Mammary epithelial cell (primary cell): ENCODE measurements at places on chromosomes 3 and 15. TPM values are rescaled to one million over a fixed set of nuclear protein-coding genes. Genes with fewer than 3 reads are reported as not detected.

DNA sequence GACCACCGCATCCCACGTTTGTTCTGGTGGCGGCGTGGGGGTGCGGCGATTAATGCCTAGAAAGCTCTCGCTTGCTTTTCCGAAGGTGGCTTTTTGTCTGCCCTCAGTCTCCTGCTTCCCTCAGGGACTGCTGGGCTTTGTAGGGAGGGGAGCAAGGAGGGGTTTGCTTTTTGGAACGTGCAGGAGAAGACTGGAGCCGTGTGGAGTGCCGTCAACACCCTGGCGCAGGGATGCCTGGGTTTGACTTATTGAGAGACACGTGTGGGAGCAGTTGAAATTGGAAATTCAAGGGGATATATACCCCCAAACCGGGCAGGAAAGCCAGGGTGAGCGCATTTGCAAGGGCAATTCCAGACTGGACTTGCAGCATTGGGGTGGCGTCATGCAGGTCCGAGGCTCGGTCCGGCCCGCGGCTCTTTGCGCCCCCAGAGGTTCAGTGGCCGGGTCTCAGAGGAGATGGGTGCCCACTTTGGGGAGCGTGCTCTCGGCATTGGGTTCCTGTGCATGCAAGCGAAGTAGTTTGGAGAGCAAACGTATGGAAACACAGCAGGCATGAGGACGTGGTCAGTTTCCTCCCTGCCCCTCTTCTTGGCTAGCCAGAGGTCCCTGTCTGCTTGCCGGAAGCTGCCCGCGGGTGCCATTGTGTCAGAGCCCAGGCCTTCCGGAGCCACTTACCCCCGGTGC is 2.1 kb downstream of the EPHB1 start:
- no peak for DNase-seq

- DNase-seq: no peak
Observed at GRCh38 chr3:192899540-192899982, 18.1 kb downstream of the MB21D2 start.

- DNase-seq: no peak
Observed at GRCh38 chr3:151891721-151892120, 18.3 kb downstream of the SUCNR1 start.

DNA sequence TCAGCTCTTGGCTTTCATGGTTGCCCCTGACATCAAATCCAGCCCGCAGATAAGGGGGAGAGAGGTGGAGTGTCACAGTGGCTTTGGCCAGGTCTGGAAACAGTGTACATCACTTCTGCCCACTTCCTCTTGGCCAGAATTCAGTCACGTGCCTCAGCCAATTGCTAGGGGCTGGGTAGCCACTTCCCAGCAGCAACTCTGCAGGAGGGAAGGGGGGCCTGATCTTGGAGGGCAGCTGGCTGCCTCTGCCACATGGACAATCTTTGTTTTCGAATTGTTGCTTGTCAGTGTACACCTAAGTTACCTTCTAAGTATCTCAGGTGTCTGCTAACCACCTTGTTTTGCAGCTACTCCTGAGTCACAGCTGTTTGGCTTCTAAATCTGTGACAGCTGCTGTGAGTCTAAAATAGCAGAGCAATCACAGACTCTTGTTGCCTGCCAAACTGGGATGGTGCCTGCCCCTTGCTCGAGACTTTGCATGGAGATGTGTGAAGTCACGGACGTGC is 41.0 kb upstream of the LIMD1 start:
- peak; percentile 62 for DNase-seq

PIGBOS1 gene
- 13.8 TPM for polyA plus RNA-seq

SLC12A1 gene
- not detected for polyA plus RNA-seq

KLHL6 gene
- polyA plus RNA-seq: 0.08 TPM

DNA sequence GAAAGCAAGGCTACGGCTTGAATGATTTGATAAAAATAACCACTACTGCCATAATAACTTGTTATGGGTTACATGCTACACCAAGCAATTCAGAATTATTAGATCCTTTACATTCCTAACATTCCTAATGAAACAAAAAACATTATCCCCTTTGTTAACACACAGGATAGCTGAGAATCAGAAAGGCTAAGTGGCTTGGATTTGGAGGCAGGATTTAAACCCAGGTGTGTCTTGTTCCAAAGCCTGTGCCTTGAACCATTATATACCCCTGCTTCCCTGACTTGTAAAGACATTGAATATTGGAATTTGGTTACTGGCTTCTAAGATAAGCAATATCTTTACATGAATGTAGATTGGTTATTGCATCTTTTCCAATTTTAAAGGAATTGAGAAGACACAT is 417.1 kb upstream of the GOLIM4 start:
- DNase-seq: no peak
